ENCODE measurements at places on chromosomes 16 and 17.

DNA sequence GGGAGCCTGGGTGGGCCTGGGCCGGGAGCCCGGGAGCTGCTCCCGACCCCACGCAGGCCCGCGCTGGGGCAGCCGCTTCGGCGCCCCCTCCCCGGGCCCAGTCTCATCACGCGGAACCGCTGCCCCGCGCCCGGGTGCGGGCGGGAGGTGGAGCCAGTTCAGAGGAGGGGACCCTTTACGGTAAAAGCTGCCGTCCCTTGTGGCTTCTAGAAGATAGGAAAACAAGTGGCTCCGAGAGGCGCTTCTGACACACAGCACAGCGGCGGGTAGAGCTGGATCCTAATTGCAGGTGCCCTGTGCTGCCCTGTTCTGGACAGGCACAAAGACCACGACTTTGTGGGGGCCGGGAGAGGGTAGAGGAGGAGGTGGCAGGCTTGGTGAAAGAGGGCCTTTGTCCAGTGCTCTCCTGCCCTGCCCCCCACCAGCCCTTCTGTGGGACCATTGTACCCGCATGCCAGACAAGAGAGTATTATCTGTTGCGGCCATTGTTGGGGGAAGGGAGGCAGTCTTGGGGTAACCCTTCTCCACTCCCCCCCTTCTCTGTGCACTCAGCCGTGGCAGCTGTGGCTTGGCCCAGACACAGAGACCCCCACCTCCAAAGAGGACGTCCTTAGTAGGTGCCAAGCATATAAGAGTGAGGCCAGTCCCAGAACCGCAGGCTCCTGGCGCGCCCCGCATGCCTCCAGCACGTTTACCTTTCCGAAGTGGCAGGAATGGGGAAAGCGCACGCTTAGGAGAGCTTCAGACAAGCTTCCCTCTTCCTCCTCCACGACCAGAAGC lies 736 bp downstream of the CNP start:
- peak; percentile 51 for DNase-seq

DNA sequence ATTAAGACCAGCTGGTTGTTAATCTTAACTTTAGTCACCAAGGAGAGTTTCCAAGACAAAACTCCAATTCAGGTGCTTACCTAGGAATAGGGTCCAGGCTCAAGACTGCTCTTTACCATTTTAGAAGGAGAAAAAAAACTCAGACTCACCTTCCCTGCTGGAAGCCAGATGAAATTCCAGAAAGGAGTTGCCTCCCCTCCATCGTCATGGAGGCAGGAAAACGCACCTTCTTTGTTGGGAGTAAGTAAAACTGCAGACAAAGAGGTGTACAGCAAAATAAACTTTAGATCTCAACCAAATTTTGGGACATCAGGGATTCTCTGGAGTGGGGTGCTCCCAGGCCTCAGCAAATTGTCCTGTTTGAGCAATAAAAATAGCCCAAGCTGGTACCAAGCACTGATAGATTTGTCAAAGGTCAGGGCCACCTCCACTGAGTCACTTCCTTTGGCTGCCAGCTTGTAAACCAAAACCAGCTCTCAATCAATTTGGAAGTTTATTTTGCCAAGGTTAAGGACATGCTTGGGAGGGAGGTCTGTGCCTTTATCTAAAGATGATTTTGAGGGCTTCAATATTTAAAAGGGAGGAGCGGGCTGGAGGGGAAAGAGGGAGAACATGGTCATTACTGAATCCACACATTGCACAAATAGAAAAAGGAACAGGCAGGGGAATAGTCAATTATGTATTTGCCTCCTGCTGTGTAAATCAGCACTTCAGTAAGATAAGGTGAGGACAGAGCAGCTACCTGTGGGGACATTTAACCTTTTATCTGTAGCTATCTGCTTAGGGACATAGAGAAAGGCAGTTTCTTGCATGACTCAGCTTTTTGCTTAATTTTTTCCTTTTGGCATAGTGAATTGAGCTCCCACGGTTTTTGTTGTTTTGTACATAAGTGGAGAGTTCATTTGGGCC lies 1.5 kb upstream of the ALDH3A2 start:
- peak; percentile 49 for DNase-seq

- no peak for DNase-seq
These were observed 3.2 kb downstream of the ACSF3 start for GRCh38 chr16:89096768-89097391.

- no peak for DNase-seq
These were observed 411.7 kb upstream of the EEF2KMT start for GRCh38 chr16:5509336-5509735.

GRCh38 chr17:58386708-58387107 lies 30.6 kb downstream of the RNF43 start:
- no peak for DNase-seq
